ENCODE measurements at places on chromosomes 5 and 9.

DNA sequence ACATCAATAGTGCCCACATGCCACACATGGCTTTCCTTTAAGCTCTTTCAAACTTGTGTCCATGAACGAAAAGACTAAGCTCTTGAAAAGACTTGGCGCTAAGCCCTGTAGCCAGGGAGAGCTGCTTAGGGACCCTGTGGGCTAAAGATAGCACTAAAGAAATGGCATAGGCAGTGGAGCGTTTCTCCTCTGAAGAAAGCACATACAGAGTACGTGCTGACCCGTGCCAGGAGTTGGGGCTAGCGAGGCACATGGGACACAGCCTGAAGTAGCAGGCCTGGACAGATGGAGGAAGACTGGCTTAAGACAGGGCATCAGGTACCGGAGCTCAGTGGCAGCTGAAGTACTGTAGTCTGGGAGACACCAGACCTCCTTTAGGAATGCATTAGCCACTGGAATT, 39.7 kb downstream of the ADGRV1 start:
- no peak for DNase-seq

DNA sequence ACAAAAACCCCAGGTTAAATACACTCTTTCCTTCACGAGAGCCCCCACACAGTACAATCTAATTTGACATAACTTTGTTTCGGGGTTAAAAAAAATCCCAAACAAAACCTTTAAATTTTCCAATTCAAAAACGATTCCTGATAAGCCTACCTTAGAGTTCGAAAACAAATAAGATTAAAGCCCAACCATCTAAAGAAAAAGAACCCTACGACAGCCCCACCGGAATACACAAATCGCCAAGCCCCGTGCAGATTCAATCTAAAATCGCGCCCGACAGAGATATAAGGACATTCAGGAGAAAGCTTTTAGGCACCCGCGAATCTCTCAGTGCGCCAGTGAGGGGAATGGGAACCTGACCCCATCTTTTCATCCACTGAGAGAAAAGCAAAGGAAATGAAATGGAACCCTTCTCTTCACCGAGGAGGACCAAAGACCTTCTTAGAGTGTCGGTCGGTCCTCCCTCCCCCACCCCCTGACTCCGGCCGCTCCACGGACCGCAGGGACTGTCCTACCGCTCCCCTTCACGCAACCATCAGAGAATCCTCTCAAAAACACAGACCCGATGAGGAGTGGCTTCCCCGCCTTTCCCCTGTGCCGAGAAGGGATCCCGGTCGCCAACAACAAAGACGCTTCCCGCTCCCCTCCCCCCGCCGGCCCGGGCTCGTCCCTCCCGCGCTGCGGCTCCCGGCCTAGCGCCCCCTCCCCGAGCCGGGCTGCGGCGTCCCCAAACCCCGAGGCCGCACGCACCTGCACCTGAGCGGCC, 925 bp downstream of the ABHD17B start:
- peak; percentile 56 for DNase-seq

DNA sequence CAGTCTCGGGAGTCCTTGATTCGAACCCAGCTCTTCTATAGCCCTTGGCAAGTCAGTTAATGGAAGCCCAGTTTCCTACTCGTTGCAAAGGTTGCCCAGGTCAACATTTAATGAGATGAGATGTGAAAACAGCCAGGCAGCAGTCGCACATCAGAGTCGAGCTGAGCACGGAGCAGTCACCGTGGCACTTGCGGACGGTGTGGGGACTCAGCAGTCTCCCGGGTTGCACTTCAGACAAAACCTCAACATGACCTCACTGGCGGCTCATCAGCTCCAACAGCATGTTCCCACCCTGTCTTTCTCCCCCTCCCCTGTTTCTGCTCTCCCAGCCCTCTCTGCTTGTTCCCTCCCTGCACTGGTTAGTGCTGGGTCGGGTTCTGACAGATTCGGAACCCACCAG, 35.8 kb downstream of the UBE2QL1 start:
- no peak for DNase-seq

- no peak for DNase-seq
These were observed 522.2 kb downstream of the ACTL7B start for GRCh38 chr9:108333530-108333983.

DNA sequence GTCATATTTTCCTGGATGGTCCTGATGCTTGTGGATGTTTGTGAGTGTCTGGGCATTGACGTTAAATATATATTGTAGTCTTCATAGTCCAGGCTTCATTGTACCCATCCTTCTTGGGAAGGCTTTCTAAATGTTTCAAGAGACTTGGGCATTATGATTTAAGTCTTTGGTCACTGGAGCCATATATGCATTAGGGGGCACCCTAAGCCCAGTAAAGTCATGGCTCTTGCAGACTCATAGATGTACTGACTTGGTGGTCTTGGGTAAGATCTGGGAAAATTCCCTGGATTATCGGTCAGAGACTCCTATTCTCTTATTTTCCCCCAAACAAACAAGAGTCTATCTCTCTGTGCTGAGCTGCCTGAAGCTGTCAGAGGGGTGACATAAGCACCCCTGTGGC, 271.1 kb downstream of the TRIM36 start:
- DNase-seq, result no peak

GRCh38 chr5:123746683-123747360, 234.8 kb downstream of the CSNK1G3 start:
- no peak for DNase-seq

DNA sequence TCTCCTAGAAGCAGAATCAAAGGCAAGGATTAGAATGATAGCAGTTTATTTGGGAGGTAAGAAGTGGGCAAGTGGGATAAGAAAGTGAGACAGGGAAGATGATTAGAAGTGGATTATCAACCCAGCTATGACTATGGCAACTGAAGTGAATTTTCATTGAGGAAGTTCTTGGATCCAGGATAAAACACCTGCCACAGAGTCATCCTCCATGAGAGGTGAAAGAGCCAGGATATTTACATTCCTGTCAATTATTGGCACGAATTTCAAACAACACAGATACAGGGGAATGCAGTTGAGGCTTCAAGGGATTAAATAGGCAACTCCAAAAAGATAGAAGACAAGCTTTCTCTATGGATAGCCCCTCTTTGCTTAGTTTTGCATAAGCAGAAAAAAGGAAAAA, 31.8 kb upstream of the ZNF366 start:
- DNase-seq, result no peak

DNA sequence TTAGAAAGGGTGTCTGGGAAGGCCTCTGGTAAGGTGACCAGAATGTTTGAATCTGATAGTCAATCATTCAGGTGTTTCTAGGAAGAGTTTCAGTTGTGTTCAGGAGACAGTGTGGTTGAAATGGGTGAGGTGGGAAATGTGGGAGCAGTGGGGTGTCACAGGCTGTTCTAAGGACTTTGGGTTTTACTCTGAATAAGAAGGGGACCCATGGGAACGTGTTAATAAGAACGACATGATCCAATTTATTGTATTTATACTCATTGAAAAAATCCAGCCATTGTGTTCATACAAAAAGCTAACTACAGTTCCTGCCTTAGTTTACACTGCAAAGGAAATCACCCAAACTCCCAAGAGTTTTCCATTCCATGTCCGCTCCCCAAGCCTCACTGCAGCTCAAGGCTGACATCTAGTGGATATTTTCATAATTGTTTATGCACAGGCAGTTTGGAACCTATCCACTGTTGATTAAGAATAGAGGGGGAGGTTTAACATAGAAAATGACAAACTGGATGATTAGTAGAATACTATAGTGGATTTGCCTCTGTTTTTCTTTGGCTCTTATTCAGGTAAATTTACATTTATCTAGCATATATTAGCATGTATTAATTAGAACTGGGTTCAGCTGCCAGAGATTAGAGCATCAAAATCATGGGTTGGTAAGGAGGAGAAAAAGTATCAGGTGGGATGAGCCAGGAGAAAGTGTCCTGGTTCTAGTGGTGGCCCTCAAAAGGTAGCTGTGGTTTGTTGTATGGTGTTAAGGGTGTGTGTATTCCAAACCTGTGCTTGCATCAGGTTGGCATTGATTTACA, 17.7 kb downstream of the CAVIN4 start:
- DNase-seq, result peak; percentile 77

GRCh38 chr5:61084658-61085057, 77.6 kb downstream of the SMIM15 start:
- no peak for DNase-seq

DNA sequence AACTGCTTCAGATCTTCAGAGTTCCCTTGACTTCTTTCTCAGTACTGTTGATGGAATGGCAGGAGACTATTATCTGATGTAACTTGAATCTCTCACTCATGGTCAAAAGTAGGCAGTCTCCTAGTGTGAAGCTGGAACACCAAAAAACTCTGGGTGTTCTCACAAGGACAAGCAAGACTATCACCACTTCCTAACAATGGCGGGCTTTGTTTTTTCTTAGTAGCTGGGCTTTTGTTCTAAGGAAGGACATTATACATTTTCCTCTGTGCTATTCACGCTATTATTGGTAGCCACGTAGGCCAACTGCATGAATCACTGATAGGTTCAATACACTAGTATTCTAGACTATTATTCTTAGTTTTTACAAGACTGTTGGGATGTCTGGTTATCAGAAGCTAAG, 67.7 kb upstream of the ATG10 start:
- DNase-seq, result no peak

DNA sequence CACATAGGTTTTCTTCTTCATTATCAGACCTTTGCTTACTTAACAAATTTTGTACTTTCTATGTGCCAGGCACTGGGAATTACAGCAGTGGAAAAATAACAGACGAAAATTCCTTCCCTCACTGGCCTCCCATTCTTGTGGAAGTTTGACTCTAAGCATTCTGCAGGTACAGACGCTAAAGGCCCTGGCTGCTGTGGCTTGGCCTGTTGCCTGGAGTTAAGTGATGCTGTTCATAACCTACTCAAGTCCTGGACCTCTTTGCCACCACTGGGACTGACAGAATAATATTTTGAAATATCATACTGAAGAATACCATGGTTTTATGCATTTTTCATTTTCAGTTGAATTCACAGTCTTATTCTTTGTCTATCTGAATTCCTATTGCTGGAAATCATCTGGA, 97.3 kb upstream of the SPATA31C2 start:
- no peak for DNase-seq

GRCh38 chr5:159303286-159303685, 27.0 kb downstream of the IL12B start:
- no peak for DNase-seq

GRCh38 chr5:172321593-172321992, 38.0 kb upstream of the UBTD2 start:
- no peak for DNase-seq

DNA sequence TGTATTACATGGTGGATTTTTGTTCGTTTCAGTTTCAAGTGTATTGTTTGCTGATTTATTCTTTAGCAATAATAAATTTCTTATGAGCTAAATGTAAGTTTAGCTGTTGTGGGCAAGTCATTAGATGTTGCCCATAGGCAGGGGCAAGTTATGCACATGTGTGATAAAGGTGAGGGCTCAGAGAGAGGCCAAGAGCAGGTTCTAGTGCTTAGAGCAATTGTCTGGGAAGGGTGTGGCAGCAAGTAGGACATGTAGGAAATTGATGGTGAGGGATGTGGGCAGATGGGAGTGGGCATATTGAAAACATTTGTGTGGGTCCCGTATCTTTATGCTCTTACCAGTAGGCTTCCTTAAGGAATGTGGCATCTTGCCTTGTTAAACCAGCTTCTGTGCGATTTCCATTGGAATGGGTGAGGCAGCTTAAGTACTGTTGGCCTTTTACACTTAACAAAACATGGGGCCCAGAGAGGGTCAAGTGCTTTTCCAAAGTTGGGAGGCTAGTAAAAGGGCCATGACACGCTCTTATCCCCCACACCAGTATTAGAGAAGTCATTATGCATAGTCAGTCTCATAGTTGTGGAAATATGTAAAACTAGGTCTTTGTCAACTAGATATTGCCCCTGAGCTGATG, 60.6 kb downstream of the KDM4C start:
- DNase-seq, result no peak

GRCh38 chr5:177335701-177336065, 15.8 kb downstream of the LMAN2 start:
- DNase-seq, result no peak

DNA sequence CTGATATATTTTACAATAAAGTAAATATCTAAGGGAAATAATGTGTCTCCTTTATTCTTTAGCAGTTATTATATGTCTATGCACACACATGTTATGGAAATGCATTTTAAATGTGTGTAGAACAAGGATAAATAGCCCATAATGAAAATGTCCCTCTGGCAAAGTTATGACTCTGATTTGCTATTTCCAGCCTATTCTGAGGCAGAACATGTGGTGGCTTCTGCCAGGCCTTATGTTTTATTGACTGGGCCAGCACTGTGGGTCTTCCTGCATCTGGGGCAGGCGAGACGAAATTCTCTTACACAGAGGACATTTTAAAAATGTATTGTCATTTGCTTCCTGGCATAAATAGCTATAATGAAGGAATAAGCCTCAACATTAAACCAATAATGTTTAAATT, 52.8 kb downstream of the S1PR3 start:
- DNase-seq, result no peak

GRCh38 chr9:546797-547223, 294.7 kb upstream of the DMRT1 start:
- no peak for DNase-seq

DNA sequence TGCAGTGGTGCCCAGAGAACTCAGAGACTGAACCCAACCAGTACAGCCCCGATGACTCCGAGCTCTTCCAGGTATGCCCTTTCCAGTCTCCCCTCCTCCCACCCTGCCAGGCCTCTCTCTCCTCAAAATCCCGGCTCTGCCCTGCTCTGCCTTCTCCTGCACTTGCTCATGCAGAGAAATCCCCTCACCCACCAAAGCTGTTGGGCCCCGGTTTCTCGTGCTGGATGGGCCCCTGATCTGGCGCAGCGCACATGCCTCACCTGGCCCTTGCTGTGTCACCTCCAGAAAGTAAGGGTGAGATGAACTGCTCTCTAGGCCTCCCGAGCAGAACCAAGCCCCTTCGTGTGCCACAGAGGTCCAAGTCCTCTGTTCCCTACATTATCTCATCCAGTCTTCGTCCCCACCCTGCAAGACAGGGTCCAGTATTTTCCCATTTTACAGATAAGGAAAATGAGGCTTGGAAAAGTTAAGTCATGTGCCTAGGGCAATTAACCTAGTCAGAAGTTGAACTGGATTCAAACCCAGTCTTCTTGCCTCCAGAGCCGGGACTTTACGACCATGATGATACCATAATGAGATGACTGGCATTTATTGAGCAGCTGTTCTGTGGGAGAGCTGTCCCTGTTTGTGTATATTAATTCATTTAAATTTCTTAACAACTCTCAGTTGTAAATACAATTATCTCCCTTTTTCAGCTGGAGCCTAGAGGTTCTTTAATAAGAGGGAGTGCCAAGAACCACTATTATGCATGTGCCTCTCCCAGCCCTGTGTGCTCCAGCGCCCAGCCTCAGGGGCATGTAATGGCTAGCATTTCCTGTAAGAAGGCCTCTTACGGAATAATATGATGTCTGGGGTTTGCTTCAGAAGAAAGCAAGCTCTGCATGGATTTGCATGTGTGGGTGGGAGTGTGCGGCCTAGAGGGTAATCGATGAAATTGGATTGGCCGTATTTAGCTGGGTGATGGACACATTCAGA, 90.7 kb downstream of the PPARGC1B start:
- DNase-seq, result no peak

GRCh38 chr5:16625096-16625495, 8.3 kb upstream of the RETREG1 start:
- no peak for DNase-seq
